ENCODE measurements at places on chromosomes 13 and 19. TPM values are rescaled to one million over a fixed set of nuclear protein-coding genes. Genes with fewer than 3 reads are reported as not detected.

The EFNB2 gene
- total RNA-seq = 12.9 TPM

The IGFL2 gene
- total RNA-seq = not detected

DNA sequence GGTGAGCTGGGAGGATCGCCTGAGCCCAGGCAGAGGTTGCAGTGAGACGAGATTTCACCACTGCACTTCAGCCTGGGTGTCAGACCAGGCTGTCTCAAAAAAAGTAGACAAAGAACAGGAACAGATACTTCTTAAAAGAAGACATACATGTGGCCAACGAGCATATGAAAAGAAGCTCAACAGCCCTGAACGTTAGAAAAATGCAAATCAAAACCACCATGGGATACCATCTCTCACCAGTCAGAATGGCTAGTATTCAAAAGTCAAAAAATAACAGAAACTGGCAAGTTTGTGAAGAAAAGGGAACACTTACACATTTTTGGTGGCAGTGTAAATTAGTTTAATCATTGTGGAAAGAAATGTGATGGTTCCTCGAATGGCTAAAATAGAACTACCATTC is 3.0 kb upstream of the LGALS14 start:
- no peak for DNase-seq

DNA sequence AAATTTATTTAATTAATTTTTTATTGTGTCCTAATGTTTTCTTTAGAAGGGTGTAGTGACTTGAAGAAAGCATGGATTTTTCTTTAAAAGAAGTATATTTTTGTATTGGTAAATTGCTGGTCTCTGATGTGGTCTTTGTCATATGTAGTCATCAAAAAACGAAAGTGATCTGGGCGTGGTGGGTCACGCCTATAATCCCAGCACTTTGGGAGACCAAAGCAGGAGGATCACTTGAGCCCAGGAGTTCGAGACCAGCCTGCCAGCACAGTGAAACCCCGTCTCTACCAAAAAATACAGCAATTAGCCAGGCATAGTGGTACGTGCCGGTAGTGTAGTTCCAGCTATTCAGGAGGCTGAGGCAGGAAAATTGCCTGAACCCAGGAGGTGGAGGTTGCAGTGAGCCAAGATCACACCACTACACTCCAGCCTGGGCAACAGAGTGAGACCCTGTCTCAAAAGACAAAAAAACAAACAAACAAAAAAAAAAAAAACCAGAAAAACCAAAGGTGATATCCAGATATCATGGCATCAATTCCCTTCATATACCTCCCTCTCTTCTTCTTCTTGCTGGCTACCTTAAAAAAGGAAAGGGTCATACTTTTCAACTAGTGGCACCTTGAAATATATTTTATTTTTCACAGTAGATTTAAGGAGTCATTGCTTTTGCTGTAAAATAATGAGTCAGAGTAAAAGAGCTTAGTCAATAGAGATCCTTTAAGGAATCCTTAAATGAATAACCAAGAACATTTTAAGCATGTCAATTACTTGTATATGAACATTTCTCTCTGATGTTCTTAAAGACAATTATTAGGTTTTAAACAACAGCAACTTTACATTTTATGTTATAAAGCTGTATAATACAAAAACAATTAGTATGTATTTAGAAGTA is 19.9 kb downstream of the KCTD4 start:
- DNase-seq = no peak

DNA sequence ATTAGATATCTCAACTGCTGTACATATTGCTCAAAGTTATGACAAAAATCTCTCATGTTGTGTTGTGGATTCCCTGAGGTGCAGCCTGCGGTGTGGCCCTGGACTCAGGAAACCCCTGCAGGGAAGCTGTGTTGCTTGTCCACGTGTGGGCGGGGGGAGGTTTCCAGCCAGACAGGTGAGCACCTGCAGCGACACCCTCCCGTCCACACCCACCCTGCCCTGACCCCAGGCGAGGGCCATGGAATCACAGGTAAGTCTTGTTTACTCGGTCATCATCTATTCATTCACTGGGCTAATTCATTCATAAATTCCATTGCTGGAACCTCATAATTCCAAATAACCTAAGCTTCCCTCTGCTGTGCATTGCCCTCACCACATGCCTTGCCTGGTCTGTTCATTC is 14.1 kb downstream of the PLPP2 start:
- no peak for DNase-seq

DNA sequence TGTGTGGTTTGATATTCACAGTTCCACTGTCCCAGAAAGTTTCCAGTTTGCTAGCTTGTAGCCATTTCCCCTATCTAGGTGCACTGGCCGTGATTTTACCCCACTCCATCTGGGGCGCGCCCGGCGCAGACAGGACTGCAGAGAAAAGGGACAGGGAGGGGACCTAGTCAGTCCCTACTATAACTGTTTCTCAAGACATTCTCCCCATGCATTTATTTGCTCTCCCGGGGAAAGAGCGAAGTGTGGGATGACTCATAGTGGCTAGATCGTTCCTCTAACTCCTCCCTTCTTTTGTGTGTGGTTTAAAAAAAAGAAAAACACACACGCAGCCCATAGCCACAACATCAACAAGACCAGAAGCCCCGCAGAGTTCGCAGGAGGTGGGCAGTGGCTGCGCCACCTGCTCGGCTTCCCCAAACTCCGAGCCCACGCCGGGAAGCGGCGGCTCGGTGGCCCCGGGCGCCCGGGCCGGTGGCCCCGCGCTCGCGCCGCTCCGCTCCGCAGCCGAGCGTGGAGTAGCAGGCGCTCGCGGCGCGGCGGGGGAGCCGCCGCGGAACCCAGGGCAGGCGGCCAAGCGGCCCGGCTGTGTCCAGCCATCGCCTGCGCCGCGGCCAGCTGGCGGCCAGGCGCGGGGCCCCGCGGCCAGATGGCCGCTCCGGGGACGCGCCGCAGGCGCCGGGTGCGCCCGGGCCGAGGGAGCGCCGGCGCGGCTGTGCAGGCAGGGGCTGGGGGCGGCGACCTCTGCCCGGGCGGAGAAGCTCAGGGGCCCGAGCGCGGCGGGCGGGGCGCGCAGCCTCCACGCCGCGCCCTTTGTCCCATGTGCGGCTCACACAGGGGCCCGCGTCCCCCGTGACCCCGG is 653 bp downstream of the TMTC4 start:
- peak; percentile 36 for DNase-seq

- peak; percentile 34 for DNase-seq
Measured at GRCh38 chr13:21458451-21458812, 671 bp downstream of the ZDHHC20 start.
